ENCODE measurements at places on chromosomes 12 and 14. TPM values are rescaled to one million over a fixed set of nuclear protein-coding genes. Genes with fewer than 3 reads are reported as not detected.

The DBX2 gene
- total RNA-seq = 0.21 TPM

The FAM181A gene
- 0.31 TPM for total RNA-seq

The PTPRR gene
- total RNA-seq = 1.2 TPM

The OTOGL gene
- total RNA-seq = 0.41 TPM

The IKZF4 gene
- 7.3 TPM for total RNA-seq

The FNTB gene
- total RNA-seq = 6.5 TPM

The KRT85 gene
- not detected for total RNA-seq

The AQP2 gene
- not detected for total RNA-seq

The CIDEB gene
- 14.6 TPM for total RNA-seq

The REC8 gene
- total RNA-seq = 8.6 TPM

The PTPRQ gene
- 0.21 TPM for total RNA-seq

The FZD10 gene
- total RNA-seq = 10.1 TPM

The LRRC43 gene
- total RNA-seq = 0.51 TPM

The IRAK4 gene
- 19.7 TPM for total RNA-seq

The KLHL33 gene
- total RNA-seq = 1.9 TPM

The SYNDIG1L gene
- not detected for total RNA-seq

The CCDC38 gene
- not detected for total RNA-seq

The TAPBPL gene
- 11.7 TPM for total RNA-seq

The CLEC12A gene
- not detected for total RNA-seq

The COPS7A gene
- total RNA-seq = 41.5 TPM

The RBP5 gene
- total RNA-seq = 1.8 TPM
